A549 treated with Hydrocortisone at 1 μM for 4 hours (cell line): ENCODE measurements at places on chromosomes 3 and 15. TPM values are rescaled to one million over a fixed set of nuclear protein-coding genes. Genes with fewer than 3 reads are reported as not detected.

RBMS3 gene
- 0.55 to 0.90 TPM (median 0.83 TPM) in 5 replicates for total RNA-seq

IL20RB gene
- 0.67 to 1.6 TPM (median 0.97 TPM) in 5 replicates for total RNA-seq

TRIM59 gene
- 7.0 to 11.3 TPM (median 8.5 TPM) in 5 replicates for total RNA-seq

ZPLD1 gene
- 0.06 TPM in 1 of 5 replicates, not detected in the others for total RNA-seq

ZIC4 gene
- total RNA-seq = not detected in 5 replicates

PGBD4 gene
- 1.2 to 1.9 TPM (median 1.5 TPM) in 5 replicates for total RNA-seq
